WTC11 (cell line): ENCODE measurements at places on chromosomes 7 and 10. TPM values are rescaled to one million over a fixed set of nuclear protein-coding genes. Genes with fewer than 3 reads are reported as not detected.

GRCh38 chr7:137891016-137891655 lies 44.4 kb upstream of the DGKI start:
- peaks cover 46% of the 10 kb centered on the region for H3K36me3 ChIP-seq
- no peaks in the 10 kb centered on the region for H3K27me3 ChIP-seq
- peaks cover 14% of the 10 kb centered on the region for H3K4me1 ChIP-seq
- no peak overlapping the region for H3K4me3 ChIP-seq

GRCh38 chr7:124088590-124088989 lies 55.7 kb upstream of the TMEM229A start:
- no peaks in the 10 kb centered on the region for H3K27me3 ChIP-seq
- no peak overlapping the region for H3K27ac ChIP-seq
- H3K4me3 ChIP-seq, result no peak overlapping the region
- no peak for DNase-seq
- no peaks in the 10 kb centered on the region for H3K36me3 ChIP-seq

- H3K27ac ChIP-seq, result no peak overlapping the region
- DNase-seq, result no peak
- no peaks in the 10 kb centered on the region for H3K36me3 ChIP-seq
- H3K4me3 ChIP-seq, result no peak overlapping the region
These were observed 12.4 kb upstream of the BMPER start for GRCh38 chr7:33892945-33893344.

DNA sequence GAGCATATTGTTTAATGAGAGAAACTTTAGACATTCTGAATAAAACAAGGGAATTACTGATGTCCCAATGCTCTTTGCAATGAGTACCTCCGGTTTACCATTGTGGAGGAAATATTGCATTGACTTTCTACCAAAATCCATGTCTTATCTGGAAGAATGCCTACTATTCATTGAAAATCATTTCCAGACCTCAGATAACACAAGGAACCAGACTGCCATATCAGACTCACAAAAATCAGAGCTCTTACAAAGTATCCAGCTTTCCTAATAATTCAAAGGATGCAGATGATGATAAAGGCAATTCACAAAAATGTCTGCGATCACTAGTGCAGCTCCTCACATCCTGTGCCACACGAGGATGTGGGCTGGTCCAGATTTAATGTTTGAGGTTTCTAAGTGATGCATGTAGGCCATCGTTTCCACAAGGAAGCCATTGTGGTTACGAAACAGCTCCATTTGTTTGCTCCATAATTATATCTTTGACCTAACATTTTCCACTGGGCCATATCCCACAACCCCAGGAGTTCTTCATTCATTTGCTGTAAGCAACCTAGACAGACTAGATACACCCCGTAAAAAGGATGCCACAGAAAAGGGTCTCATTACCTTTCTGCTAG lies 831.1 kb upstream of the C7orf33 start:
- no peak overlapping the region for H3K4me3 ChIP-seq
- DNase-seq, result no peak
- H3K27me3 ChIP-seq, result no peaks in the 10 kb centered on the region
- no peaks in the 10 kb centered on the region for H3K4me1 ChIP-seq
- H3K27ac ChIP-seq, result no peak overlapping the region

DNA sequence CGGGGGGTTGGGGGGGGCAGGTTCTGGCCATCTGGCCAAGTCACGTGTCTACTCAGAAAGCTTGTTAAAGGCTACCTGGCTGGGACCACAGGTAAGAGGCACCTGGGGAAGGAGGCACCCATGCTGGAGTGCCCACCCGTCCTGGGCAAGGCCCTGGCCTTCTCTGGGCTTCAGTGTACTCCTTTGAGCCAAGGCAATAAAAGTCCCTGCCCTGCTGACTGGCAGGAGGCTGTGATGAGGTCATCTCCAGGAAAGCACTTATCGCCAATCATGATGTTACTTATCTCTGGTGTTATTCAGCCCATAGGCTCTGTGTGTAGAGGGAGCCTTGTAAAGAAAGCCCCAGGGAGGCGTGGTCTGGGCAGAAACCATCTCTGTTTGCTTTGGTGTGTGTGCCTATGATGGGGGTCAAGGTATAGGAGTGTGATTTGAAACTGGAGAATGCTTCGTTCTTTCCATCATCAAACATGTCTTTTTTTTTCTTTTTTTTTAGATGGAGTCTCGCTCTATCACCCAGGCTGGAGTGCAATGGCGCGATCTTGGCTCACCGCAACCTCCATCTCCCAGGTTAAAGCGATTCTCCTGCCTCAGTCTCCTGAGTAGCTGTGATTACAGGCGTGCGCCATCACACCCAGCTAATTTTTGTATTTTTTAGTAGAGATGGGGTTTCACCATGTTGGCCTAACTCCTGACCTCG lies 2.5 kb upstream of the CLDN4 start:
- peaks cover 7% of the 10 kb centered on the region for H3K27me3 ChIP-seq
- peak overlapping the region; percentile 87 for H3K27ac ChIP-seq
- H3K4me1 ChIP-seq, result peaks cover 69% of the 10 kb centered on the region

GRCh38 chr7:71221549-71221948 lies 89.6 kb downstream of the GALNT17 start:
- peaks cover 38% of the 10 kb centered on the region for H3K4me1 ChIP-seq
- H3K36me3 ChIP-seq, result peaks cover 37% of the 10 kb centered on the region
- no peaks in the 10 kb centered on the region for H3K27me3 ChIP-seq
- H3K4me3 ChIP-seq, result no peak overlapping the region

DNA sequence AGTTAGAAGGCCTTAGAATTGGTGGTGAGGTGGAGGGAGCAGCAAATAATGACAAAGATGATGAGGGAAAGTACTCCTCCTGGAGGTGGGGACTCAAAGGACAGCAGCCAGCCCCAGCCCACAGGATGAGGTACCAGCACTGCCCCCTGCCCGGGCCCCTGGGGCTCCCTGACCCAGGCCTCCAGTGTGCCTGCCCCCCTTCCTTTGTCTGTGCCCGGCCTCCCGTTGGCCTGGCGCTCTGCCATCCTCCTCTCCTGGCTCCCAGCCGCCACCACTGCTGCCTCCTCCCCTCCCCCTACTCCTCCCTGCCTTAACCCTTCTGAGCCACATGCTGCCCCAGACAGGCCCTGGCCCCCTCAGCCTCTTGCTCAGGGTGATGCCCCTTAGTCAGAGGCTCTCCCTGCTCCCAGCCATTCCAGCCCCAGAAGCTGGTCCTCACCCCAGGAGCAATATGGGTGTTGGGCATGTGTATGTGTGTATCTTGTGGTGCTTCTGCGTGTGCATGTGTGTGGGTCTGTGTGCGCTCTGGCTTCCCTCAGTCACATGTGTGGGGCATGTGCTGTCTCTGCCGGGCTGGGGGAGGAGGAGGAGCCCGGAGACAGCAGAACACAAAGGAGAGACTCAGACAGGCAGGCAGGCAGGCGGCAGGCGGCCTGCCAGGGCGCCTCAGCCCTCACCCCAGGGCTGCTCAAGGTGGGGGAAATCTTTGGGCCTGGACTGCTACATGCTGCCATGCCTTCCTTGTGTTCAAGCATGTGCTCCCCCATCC lies 2.6 kb downstream of the LDB1 start:
- H3K36me3 ChIP-seq, result no peaks in the 10 kb centered on the region
- peak overlapping the region; percentile 96 for H3K27ac ChIP-seq
- peaks cover 72% of the 10 kb centered on the region for H3K4me1 ChIP-seq
- DNase-seq, result peak; percentile 49
- H3K27me3 ChIP-seq, result no peaks in the 10 kb centered on the region

DNA sequence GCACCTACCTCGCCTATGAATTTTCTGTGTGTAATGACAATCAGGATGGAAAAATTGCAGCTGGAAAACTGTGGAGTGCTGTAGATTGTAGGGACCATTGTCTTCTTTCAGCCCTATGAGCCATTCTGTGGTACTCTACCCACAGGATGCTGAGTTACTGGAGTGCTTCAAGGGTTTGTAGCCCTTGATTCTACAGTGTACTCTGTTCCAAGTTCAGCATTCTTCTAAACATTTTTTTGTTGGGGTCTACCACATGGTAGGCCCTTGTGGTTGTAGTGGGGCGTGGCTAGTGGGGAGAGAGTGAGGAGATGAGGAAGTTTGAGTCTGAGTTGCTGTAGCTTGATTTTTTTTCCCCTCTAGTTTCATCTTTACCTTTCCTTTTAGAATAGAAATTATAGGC lies 33.5 kb downstream of the REEP3 start:
- peak overlapping the region; percentile 61; the same call in 1 of the 2 replicates for H3K27ac ChIP-seq
- no peaks in the 10 kb centered on the region for H3K36me3 ChIP-seq
- peaks cover 19% of the 10 kb centered on the region for H3K4me1 ChIP-seq
- H3K4me3 ChIP-seq, result no peak overlapping the region
- no peak for DNase-seq

- 0 out of 2 replicates have a peak, but pooled peaks cover 3% of the 10 kb centered on the region for H3K4me1 ChIP-seq
- H3K4me3 ChIP-seq, result no peak overlapping the region
- no peaks in the 10 kb centered on the region for H3K27me3 ChIP-seq
- no peak overlapping the region for H3K27ac ChIP-seq
These were observed 243.0 kb upstream of the GRB10 start for GRCh38 chr7:51025668-51026067.

DNA sequence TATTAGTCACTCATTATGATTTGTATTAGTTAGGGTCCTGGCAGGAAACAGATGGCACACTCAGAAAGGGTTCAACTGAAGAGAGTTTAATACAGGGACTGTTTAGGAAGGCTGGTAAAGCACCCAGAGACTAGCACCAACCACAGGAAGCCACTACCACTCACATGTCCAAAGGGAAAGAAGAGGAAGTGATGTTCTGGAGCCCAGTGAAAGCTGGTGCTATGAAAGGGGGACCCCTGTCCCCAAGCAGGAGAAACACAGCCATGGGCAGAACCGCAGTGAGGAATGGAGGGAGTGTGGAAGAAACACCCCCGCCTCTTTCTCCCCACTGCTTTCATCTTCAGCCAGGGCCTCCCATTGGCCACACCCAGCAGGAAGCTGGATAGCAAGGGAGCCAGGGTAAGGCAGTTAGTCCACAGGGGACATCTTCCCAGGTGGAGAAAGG lies 3.2 kb upstream of the VSIR start:
- peaks cover 7% of the 10 kb centered on the region; the same call in 1 of the 2 replicates for H3K4me1 ChIP-seq
- peaks cover 32% of the 10 kb centered on the region for H3K27me3 ChIP-seq
- no peak for DNase-seq
- 0 out of 2 replicates have a peak, but pooled peaks cover 2% of the 10 kb centered on the region for H3K36me3 ChIP-seq

GRCh38 chr7:98981701-98982100 lies 103.4 kb downstream of the TRRAP start:
- H3K36me3 ChIP-seq, result peaks cover 86% of the 10 kb centered on the region
- DNase-seq, result no peak
- no peak overlapping the region for H3K4me3 ChIP-seq
- no peaks in the 10 kb centered on the region for H3K4me1 ChIP-seq

DNA sequence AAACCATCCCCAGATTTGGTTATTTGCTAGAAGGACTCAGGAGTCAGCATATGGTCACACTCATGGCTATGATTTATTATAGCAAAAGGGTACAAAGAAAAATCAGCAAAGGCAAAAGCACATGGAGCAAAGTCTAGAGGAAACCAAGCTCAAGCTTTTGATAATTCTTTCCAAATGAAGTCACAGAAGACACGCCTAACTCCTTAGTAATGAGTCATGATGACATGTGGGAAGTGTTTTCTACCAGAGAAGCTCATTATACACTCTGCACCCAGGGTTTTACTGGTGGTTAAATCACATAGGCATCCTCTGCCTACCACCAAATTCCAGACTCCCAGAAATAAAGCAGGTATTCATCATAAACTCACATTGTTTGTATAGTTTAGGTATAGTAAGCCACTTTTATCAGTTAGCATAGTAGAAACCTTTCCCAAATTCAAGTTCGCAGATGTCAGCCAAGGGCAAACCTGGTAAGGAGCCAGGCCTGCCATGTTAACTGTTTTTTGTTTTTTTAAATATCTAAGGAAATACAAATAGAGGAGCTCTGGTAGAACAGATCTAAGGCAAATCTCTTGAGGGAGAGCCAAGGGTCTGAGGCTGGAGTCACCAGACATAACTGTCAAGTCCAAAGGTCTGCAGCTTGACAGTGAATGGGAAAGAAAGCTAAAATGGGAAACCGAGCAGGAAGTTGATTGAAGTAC lies 15.4 kb upstream of the HIBADH start:
- no peak overlapping the region for H3K4me3 ChIP-seq
- H3K27ac ChIP-seq, result no peak overlapping the region
- DNase-seq, result no peak
- H3K36me3 ChIP-seq, result no peaks in the 10 kb centered on the region
- H3K4me1 ChIP-seq, result no peaks in the 10 kb centered on the region
- no peaks in the 10 kb centered on the region for H3K27me3 ChIP-seq

GRCh38 chr10:63260860-63261251 lies 127.7 kb downstream of the NRBF2 start:
- H3K4me3 ChIP-seq, result peak overlapping the region; percentile 34; the same call in 1 of the 2 replicates
- DNase-seq, result no peak

DNA sequence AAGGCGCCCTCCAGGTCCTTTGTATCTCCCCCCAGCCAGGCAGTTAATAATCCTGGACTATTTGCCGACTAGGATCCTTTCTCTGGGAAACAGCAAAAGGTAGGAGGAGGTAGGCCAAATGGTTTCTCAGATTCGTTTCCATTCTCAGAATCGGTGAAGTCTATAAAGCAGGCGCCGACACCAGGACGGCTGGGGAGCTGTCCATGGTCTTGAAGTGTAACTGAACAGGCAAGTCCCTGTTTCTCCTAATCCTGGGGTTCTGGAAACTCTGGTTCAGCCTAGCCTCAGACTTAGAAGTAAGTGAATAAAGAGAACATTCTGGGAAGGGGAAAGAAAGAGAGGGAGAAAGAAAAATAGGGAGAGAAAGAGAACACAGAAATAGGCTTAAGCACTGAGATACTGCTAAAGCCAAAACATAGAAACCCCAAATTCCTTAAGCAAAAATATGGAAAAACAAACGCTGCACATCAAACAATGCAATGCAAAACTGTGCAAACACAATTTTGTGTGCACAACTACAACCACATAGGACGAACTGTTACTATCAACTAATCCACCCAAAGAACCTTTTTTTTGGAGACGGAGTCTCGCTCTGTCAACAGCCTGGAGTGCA lies 11.1 kb upstream of the INA start:
- H3K27ac ChIP-seq, result no peak overlapping the region
- no peak overlapping the region for H3K4me3 ChIP-seq
- peak; percentile 79 for DNase-seq
- H3K27me3 ChIP-seq, result peaks cover 10% of the 10 kb centered on the region
- no peaks in the 10 kb centered on the region for H3K4me1 ChIP-seq

- no peak overlapping the region for H3K27ac ChIP-seq
- H3K4me1 ChIP-seq, result peaks cover 10% of the 10 kb centered on the region
- H3K4me3 ChIP-seq, result no peak overlapping the region
- no peaks in the 10 kb centered on the region for H3K36me3 ChIP-seq
- H3K27me3 ChIP-seq, result no peaks in the 10 kb centered on the region
These were observed 12.7 kb downstream of the AFAP1L2 start for GRCh38 chr10:114391599-114391998.

GRCh38 chr7:100221231-100221718 lies 1.5 kb downstream of the PVRIG start:
- no peak overlapping the region for H3K4me3 ChIP-seq
- H3K36me3 ChIP-seq, result peaks cover 5% of the 10 kb centered on the region; the same call in 1 of the 2 replicates
- no peaks in the 10 kb centered on the region for H3K4me1 ChIP-seq
- no peaks in the 10 kb centered on the region for H3K27me3 ChIP-seq
- DNase-seq, result no peak

- H3K27me3 ChIP-seq, result no peaks in the 10 kb centered on the region
- H3K27ac ChIP-seq, result no peak overlapping the region
- no peaks in the 10 kb centered on the region for H3K4me1 ChIP-seq
- H3K36me3 ChIP-seq, result peaks cover 4% of the 10 kb centered on the region; the same call in 1 of the 2 replicates
These were observed 105.9 kb downstream of the ACTR3B start for GRCh38 chr7:152865461-152865860.

- no peak overlapping the region for H3K4me3 ChIP-seq
- no peak overlapping the region for H3K27ac ChIP-seq
- peaks cover 48% of the 10 kb centered on the region for H3K4me1 ChIP-seq
- H3K36me3 ChIP-seq, result peaks cover 8% of the 10 kb centered on the region
- DNase-seq, result no peak
- no peaks in the 10 kb centered on the region for H3K27me3 ChIP-seq
These were observed 47.9 kb downstream of the RBM33 start for GRCh38 chr7:155692317-155692716.

SPDYE5 gene
- not detected in 3 replicates for total RNA-seq

COL26A1 gene
- total RNA-seq, result 64.4 to 70.9 TPM (median 67.0 TPM) in 3 replicates
